ENCODE measurements at places on chromosomes 12 and 14.

DNA sequence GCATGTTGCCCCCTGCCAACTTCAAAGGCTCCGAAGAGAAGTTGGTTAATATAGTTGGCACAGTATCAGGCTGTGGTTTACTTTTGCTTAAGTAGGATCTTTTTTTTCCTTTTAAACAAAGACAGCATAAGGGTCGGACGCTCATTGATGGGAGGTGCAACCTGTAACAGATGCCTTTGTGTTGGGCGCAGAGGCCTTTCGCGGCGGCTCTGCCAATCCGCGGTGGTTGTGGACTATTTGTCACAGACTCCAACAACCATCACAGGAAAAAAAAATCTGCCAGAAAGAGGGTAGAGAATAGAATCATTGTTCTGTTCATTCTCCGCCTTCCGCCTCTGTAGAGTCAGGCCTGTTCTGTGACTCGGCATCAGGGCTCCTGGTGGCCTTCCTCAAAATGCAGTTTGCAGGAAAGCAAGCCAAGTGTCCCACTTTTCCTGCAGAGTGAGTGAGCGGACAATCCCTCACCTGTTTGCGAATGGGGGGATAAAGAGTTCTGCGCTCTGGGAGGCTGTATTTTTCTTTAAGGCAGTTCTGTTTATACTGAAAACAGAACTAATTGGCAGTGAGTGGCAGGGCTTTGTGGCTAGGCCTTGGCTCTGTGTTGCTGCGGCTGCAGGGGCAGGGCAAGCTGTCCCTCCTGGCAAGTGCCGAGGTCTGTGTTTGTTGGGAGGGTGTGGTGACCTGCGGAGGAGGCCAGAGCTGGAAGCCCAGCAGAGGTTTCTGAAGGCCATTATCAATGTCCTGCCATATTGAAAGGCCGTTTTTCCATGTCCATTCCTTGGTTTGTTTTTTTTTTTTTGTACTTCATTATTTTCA is 83.0 kb upstream of the PIWIL1 start:
- DNase-seq = no peak
- no peaks in the 10 kb centered on the region for H3K27me3 ChIP-seq

DNA sequence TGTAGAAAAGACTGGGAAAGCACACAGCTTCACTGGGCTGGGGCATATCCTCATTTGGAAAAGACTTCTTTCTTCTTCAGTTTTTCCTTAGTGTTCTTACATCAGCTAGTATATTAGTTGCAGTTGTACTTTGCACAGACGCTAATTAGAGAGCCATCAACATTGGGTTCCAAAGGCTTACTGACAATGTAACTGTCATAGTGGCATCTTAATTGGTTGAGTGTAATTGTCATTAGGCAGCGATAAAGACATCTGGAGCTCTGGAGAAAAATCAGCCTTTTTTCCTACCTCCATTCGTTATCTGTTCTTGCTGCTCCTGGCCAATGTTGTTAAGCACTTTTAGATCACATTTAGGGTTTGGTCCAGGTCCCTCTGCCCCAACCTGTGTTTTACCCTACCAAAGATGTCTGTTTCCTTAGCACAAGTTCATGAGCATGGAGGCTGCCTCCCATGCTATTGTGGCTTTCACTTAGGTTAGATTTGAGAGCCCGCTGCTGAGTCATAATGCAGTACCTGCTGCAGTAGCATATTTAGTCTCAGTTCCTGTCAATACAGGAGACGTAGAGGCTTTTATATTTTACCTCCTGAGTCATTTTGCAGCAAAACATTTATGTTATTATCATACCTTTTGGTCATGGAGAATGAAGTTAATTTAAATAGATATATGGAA is 49.2 kb downstream of the FBXW8 start:
- H3K27ac ChIP-seq = peak overlapping the region; percentile 71
- peaks cover 42% of the 10 kb centered on the region for H3K4me1 ChIP-seq
- peak; percentile 76 for DNase-seq
- no peaks in the 10 kb centered on the region for H3K36me3 ChIP-seq
- H3K4me3 ChIP-seq = no peak overlapping the region
- no peaks in the 10 kb centered on the region for H3K27me3 ChIP-seq

DNA sequence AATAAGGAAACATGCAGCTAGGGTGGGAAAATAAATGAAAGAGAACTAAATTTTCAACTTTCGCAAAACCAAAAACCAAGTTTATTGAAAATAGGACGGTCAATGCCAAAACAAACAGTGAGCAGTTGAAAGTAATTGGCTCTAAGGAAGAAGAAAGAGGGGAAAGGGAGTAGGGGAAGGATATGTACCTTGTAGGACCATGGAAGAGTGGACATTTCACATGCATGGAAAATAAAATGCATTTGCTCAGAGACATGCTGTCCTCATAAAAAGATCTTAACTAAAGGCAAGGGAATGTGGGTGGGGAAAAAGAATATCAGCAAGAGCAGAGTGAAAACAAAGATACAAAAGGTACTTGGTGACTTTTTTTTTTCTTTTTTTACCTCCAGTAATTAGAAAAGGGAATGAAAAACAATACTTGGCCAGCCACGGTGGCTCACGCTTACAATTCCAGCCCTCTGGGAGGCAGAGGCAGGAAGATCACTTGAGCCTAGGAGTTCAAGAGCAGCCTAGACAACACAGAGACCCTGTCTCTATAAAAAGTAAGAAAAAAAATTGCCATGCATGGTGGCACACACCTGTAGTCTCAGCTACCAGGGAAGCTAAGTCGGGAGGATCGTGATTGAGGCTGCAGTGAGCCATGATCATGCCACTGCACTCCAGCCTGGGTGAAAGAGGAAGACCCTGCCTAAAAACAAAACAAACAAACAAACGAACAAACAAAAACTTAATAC is 6.6 kb downstream of the TXNDC16 start:
- no peak overlapping the region for H3K27ac ChIP-seq
- H3K27me3 ChIP-seq = no peaks in the 10 kb centered on the region
- no peak for DNase-seq

- no peak overlapping the region for H3K27ac ChIP-seq
- H3K27me3 ChIP-seq = no peaks in the 10 kb centered on the region
- DNase-seq = no peak
- no peak overlapping the region for H3K4me3 ChIP-seq
- H3K36me3 ChIP-seq = no peaks in the 10 kb centered on the region
Observed at GRCh38 chr12:104858611-104859543, 99.2 kb downstream of the SLC41A2 start.

DNA sequence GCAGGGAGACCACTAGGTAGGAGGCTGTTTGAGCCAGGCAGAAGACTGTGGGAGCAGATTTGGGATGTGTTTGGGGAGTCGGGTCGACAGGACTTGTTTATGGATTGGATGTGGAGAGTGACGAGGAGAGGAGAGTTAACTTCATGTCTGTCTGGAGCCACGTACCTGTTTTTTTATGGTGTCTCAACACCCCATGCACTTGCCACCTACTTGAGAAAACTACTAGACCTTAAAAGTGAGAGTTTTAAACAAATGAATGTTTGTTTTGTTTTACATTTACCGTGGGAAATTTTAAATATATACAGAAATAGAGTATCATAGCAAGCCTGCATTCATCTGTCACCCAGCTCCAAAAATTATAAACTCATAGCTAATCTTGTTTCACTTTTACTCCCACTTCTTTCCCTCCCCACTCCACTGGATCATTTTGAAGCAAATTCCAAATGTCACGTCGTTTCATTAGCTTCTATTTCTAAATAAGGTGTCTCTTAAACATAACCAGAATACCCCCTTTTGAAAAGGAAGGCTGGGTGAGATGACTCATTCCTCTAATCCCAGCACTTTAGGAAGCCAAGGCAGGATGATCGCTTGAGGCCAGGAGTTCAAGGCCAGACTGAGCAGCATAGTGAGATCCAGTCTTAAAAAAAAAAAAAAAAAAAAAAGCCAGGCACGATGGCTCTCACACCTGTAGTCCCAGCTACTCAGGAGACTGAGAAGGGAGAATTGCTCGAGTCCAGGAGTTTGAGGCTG is 136.2 kb downstream of the ANO6 start:
- H3K4me1 ChIP-seq = peaks cover 26% of the 10 kb centered on the region
- H3K27ac ChIP-seq = no peak overlapping the region
- DNase-seq = no peak
- H3K27me3 ChIP-seq = no peaks in the 10 kb centered on the region
- no peak overlapping the region for H3K4me3 ChIP-seq

- no peaks in the 10 kb centered on the region for H3K27me3 ChIP-seq
- H3K4me1 ChIP-seq = no peaks in the 10 kb centered on the region
- H3K36me3 ChIP-seq = no peaks in the 10 kb centered on the region
- no peak for DNase-seq
Observed at GRCh38 chr12:80692114-80692513, 15.3 kb upstream of the MYF6 start.

DNA sequence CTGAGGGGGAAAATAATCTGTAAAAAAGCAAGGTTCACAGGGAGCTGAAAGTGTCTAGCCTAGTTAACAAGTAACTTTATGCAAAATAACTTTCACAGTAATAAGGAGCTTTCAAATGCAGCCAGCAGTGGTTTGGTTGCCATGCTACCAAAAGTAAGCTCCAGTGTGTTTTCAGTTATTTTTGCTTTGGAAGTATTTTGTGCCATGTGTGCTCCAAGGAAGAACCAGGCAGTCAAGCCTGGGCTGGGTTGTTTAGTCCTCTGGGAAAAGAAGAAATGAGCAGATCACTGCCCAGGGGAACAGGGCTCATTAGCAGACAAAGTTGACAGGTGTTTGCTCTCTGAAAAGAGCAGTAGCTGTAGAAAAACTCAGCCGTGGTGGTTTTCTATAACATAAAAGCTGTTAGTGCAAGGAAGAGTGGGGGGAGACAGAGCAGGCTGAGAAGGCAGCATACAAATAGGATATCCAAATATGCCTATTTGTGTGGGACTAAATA is 92.8 kb upstream of the TMTC2 start:
- no peak overlapping the region for H3K27ac ChIP-seq
- no peaks in the 10 kb centered on the region for H3K4me1 ChIP-seq
- no peak overlapping the region for H3K4me3 ChIP-seq
- no peaks in the 10 kb centered on the region for H3K27me3 ChIP-seq

DNA sequence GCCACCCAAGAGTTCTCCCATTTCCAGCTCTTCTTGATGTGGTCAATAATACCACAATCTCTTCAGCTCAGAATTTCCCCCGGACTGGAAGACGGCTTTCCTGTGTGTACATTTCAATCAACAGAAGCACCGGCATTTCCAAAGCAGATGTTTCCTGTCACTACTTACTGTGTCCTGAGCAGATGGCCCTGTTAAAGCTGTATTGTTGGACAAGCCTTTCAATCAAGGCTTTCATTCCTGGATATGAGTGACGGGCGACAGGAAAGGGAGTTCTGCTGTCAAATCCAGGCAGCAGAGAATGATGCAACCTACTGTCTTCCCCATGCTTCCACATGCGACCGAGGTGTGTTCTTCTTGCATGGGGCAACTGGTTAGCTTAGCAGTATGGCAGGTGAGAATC is 76.4 kb upstream of the CCDC60 start:
- H3K4me3 ChIP-seq = no peak overlapping the region
- no peaks in the 10 kb centered on the region for H3K36me3 ChIP-seq
- no peak for DNase-seq
- no peaks in the 10 kb centered on the region for H3K27me3 ChIP-seq

DNA sequence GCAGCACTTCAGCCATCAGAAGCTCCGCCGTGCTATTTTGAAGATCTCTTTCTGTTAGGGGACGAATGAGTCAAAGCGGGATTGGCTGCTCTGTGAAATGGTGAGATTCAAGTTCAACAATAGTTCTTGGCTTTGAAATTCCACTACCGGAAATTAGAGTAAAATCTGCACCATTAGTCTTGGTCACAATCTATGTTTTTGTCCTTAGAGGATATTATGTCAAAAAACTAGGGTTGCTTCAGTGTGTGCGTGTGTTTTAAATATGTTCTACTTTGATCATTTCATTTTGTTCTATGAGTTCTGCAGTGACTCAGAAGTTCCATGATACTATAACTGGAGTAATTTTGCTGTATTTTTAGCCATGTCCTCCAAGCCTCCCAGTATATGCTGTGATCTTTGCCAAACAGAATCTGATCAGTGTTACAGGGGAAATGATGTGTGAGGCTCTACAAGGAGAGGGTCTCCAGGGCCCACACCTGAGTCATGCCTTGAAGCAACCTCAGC is 22.6 kb downstream of the GPHB5 start:
- H3K4me3 ChIP-seq = no peak overlapping the region
- no peaks in the 10 kb centered on the region for H3K27me3 ChIP-seq
- H3K36me3 ChIP-seq = no peaks in the 10 kb centered on the region
- H3K4me1 ChIP-seq = no peaks in the 10 kb centered on the region

GRCh38 chr12:111732786-111733185 is 33.9 kb upstream of the ALDH2 start:
- no peak overlapping the region for H3K4me3 ChIP-seq
- no peaks in the 10 kb centered on the region for H3K27me3 ChIP-seq
- H3K4me1 ChIP-seq = no peaks in the 10 kb centered on the region
- H3K36me3 ChIP-seq = no peaks in the 10 kb centered on the region

DNA sequence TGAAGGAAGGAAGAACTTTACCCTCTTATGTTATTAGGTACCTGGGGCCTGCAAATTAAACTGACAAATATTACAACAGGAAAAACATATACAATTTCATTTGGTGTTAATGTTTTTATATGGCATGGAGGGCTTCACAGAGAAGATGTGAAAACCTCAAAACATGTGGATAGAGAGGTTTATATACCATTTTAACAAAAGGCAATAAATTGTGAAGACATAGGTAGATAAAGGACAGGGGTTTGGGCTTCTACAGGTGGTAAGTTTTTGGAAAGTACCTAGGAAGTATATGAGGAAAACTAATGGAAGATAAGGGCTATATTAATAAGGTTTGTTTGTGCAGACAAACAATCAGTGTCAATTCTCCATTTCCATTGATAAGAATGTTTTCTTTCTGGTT is 95.1 kb upstream of the ATF7IP start:
- no peaks in the 10 kb centered on the region for H3K27me3 ChIP-seq
- no peak overlapping the region for H3K4me3 ChIP-seq
- no peak for DNase-seq
- H3K27ac ChIP-seq = no peak overlapping the region
- H3K36me3 ChIP-seq = no peaks in the 10 kb centered on the region

DNA sequence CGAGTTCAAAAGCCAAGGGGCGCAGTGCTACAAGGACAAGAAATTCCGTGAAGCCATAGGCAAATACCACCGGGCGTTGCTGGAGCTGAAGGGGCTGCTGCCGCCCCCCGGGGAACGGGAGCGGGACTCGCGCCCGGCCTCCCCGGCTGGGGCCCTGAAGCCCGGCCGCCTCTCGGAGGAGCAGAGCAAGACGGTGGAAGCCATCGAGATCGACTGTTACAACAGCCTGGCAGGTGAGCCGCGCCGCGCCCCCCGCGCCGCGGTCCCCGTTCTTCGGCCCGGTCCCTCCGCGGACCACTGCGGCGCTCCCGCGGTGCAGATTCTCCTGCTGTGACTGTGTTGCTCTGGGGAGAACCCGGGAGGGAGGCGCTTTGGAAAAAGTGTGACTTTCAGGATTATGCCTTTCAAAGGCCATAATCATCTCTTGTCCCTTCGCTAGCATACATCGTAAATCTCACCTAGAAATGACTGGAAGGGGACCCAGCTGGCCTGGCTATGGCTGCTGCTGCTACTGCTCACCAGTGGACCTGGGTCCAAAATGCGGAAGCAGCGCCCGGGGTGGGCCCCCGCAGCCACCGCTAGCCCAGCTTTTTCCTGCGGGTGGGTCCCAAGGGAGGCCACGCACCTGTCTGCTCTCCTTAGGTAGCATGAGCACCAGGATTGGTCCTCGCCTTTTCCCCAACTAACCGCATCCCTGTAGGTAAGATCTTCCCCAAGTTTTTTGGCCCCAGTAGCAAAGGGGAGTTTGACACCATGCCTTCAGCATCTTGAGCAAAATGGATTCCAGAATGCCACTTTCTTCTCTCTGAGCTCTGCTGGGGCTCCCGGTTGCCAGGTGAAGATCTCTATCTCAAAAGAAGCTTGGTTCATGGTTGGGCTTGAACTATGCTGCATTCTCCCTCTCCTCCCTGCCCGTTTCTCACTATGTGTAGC is 853 bp downstream of the TTC9 start:
- no peaks in the 10 kb centered on the region for H3K27me3 ChIP-seq
- peak overlapping the region; percentile 63 for H3K4me3 ChIP-seq
- no peaks in the 10 kb centered on the region for H3K36me3 ChIP-seq
- DNase-seq = no peak
